RCC 7860 (cell line): ENCODE measurements at places on chromosomes 3 and 15.

DNA sequence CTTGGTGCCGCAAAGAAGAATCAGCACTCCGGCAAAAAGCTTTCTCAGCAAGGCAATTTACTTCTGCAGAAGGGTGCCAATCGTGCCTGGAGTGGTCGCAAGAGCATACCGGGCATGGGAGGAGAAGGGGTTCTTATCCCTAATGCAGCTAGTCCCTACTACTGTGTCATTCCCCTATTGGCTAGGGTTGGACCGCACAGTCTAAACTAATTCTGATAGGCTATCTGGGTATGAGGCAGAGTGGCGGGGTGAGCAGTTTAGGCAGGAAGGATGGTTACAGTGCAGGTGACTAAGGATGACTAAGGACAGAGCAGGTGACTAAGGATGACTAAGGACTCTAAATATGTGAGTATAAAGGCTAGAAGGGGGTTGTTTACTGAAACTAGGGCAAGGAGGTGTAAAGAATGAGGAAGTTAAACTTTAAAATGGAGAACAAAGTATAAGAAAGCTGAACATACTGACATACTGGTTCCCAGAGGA, 52.9 kb downstream of the PGBD4 start:
- DNase-seq: peak; percentile 76

- DNase-seq: no peak
Measured at GRCh38 chr3:9147215-9147895, 102.1 kb downstream of the SRGAP3 start.

DNA sequence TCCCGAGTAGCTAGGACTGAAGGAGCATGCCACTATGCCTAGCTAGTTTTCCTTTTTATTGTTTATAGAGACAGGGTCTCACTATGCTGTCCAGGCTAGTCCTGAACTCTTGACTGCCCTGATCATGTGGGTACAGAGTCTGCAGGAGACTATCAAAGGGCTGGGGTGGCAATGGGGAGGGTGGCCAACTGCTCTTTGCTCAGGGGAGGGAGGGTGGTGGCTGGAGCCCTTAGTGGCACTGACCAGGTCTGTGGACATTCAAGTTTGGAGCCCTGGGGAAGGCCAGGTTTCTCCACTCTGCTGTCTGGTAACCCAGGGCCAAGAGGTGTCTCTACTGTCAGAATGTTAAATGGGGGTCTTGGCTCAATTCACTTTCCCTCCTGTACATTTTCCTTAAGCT, 122.0 kb downstream of the SEC22A start:
- DNase-seq: no peak

GRCh38 chr3:155631323-155632019, 113.4 kb downstream of the PLCH1 start:
- DNase-seq: no peak

GRCh38 chr3:195441051-195441450, 1.8 kb downstream of the ACAP2 start:
- DNase-seq: no peak

DNA sequence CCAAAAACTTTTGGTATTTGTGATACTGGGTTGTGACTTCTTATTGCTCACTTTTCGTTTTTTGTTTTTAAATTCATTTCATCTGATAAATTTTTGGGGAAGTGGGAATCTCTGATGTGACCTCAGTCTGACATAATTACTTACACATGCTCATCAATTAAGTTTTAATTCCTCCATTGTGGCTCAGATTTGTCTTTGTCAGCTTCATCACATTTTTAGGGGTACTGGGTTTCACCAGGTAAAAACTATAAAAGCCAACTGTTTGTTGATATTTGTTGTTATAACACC, 425.3 kb upstream of the TGFBR2 start:
- no peak for DNase-seq

DNA sequence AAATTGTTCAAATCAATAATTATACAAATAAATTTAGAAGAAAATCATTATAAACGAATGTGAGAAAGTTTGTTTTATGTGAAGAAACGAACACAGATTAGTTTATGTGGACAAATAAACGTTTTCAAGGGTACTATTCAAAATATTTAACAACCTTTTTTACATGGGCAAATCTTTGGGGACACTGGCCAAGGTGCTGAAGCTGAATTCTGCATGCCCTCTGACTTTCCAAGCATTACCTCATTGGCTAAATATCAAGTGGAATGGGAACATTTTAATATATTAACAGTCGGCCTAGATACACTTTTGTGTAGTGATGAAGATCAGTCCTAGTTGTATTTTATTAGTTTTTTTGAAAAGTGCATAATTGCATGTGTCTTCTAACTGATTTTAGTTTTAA, 636.4 kb upstream of the DPPA4 start:
- no peak for DNase-seq

GRCh38 chr3:148360051-148360450, 337.7 kb upstream of the AGTR1 start:
- no peak for DNase-seq

DNA sequence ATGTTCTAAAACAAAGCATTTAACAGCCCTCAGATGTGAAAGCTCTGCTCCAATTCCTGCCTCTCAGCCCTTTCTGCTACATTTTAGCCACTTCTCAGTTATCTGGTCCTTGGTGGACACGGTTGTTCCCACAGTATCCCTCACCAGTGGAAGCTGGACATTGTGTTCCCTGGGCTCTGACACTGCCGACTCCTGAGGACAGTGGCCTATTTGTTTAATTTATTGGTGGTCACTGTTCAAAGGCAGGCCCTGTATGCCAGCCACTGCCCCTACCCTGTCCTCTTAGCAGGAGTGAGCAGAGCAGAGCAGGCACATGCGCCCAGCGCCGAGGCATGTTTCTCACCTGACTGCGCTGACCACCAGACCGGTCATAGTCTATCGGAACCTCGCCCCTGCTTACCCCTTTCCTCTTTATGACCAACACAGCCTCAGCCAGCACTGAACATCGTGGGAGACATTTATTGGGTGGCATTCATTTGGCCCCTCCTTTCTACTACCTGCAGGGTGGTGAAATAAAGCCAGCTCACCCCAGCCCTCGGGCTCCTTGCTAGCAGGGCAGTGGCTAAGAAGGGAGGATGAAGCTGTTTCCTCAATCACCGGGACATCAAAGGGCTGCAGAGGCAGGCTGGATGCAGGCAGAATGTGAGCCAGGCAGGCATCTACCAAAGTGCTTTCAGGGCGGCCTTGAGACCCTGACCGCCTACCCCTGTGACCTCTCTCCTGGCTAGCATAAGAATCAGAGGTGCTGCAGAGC, 54.3 kb upstream of the HACD2 start:
- DNase-seq: no peak

GRCh38 chr15:40330368-40330836, 6.9 kb downstream of the INAFM2 start:
- no peak for DNase-seq

DNA sequence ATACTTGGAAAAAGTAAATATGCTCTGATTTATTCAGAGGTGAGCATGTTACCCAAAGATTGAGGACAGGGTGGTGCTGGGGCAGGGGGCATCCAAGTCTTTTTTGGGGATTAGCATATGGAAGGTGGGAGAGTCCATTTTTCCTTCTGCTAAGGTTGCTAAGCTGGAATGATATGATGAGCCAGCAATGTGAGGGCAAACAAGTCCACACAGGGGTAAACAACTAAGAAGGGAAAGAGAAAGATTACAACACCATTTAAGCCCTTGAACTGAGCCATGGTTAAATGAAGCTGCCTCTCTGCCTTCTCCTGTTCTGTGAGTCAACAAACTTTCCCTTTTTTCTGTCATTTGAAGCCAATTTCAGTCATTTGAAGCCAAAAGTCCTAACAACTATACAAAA, 89.0 kb downstream of the RPL22L1 start:
- no peak for DNase-seq

DNA sequence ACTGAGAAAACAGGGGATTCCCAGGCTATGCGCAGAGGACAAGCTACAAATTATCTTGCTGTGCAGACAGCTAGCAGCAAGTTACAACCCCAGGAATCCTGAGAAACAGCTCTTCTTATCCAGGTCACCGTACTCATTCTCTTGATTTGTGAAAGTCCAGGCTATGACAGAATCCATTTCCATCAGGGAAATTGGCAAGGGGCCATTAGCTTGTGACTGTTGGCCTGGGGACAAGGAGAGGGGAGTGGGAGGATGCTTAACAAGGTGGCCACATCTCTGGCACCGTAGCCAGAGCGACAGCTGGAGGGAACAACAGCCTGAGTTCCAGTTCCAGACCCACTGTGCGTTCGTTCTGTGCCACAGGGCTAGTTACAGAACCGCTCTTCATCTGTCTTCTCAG, 44.9 kb upstream of the PLXNA1 start:
- DNase-seq: no peak

DNA sequence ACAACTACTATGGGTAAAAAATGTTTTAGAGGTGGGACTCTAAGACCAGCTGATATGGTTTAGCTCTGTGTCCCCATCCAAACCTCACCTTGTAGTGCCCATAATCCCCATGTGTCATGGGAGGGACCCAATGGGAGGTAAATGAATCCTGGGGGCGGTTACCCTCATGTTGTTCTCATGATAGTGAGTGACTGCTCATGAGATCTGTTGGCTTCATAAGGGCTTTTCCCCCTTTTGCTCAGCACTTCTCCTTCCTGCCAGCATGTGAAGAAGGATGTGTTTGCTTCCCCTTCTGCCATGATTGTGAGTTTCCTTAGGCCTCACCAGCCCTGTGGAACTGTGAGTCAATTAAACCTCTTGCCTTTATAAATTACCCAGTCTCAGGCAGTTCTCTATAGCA, 45.7 kb downstream of the FAM98B start:
- no peak for DNase-seq

DNA sequence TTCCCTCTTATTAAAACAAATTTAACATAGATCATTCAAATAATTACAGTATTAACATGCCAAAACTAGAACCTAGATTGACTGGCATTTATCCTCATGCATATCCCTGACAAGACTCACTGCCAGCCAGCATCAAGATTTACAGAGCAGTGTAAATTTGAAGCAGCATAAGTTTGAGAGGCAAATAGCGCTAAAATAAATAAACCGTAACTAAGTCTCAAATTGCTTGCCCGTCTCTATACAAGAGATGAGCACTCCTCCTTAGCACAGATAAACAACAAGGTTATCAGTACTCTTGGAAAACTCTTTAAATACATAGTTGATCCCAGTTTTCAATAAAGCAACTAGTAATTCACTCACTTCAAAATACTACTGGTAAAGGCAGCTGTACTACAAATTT, 29.6 kb downstream of the MSL2 start:
- DNase-seq: no peak

DNA sequence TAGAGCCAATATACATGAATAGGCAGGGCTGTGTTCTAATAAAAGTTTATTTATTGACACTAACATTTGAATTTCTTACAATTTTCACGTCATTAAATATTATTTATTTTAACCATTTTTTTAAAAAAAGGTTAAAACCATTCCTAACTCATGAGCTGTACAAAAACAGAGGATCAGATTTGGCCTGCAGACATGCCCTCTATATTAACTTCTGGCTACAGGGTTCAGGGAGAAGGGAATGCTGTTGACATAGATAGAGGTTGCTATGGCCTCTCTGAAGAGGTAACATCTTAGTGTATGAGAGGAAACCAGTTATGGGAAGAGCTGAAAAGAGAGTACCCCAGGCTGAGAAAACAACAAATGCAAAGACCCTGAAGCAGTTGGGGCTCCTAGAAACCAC, 19.1 kb upstream of the RAP2B start:
- no peak for DNase-seq

DNA sequence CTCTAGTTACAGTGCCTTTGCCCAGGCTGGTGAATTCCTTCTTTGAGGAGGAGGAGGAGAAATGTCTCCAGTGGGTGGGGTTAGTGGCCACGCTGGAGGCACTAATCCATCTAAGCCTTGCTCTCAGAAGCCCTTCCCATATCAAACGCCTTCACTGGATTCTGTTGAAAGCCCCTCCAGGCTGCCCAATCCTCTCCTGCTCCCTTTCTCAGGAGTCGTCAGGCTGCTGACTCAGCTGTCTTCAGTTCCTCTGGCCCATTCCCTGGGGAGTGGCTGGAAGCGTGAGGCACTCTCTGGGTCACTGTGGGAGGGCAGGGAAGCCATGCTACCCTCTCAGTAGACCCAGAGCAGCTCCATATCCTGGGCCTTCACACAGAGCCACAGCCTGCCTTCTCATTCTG, 2.7 kb downstream of the AP2M1 start:
- DNase-seq: peak; percentile 42

- DNase-seq: no peak
Measured at GRCh38 chr15:55250941-55251340, 38.7 kb downstream of the RAB27A start.

GRCh38 chr15:58182460-58183163, 44.4 kb downstream of the AQP9 start:
- peak; percentile 23 for DNase-seq

GRCh38 chr15:25635191-25635590, 196.4 kb upstream of the UBE3A start:
- no peak for DNase-seq

DNA sequence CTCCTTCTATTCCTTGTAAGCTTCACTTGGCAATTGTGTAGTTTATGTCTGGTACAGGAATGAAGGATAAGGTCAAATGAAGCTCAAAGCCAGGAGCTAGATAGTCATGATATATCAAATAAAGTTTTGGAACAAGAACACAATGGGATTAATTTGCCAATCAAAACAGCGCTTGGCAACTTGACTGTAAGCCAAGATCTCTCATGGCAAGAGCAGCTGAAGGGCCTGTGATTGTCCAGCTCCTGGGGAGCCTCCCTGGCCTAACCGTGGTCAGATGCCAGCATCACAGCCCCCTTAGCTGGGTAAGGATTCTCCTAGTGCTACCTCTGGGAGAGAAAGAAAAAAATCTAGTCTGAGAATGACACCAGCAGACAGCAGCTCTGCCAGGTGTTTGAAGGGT, 97.2 kb downstream of the LIPC start:
- DNase-seq: no peak

GRCh38 chr3:117161816-117162215, 452.2 kb downstream of the TUSC7 start:
- no peak for DNase-seq

- DNase-seq: no peak
Measured at GRCh38 chr15:57572468-57572867, 19.2 kb upstream of the MYZAP start.

DNA sequence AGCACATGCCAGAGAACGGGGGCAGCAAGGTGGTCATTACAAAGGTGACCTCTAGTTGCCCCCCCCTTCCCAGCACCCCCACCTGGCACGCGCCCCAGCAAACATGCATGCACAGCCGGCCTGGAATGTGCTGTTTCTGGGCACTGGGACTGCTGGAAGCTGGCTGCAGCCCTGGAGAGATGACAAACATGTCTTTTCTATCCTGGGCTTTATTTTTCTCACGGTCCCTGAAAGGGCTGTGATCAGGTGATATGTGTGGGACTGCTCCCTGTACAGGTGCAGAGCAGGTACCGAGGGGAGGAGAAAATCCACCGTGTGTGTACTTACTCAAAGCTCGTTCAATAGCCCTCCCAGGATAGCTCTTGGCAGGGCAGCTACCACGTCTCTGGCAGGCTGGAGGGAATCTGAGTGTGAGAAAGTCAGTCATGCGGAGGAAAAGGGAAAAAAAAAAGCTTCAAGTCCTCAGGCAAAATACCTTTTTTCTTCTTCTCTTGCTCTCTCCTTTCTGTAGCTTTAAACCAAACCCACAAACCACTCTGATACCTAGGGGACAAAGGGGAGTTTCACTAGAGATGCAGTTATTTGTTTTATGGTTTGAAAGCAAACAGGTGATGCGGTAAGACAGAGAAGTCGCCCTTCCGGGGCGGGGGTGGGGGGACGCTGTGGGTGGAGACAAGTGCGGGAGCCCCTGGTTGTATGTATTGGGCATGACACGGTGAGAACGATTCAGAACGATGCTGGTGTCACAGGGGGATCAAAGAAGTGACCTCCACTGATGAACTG, 5.0 kb upstream of the HES1 start:
- peak; percentile 31 for DNase-seq
